WTC11 (cell line): ENCODE measurements at places on chromosomes 2 and 18.

GRCh38 chr2:143083636-143084035 lies 45.6 kb upstream of the ARHGAP15 start:
- no peak overlapping the region for H3K4me3 ChIP-seq
- DNase-seq: no peak
- no peaks in the 10 kb centered on the region for H3K27me3 ChIP-seq
- H3K27ac ChIP-seq: no peak overlapping the region
- H3K4me1 ChIP-seq: no peaks in the 10 kb centered on the region
- H3K36me3 ChIP-seq: no peaks in the 10 kb centered on the region

GRCh38 chr2:45102141-45102540 lies 92.9 kb upstream of the SIX2 start:
- H3K27ac ChIP-seq: no peak overlapping the region
- no peak overlapping the region for H3K4me3 ChIP-seq
- H3K27me3 ChIP-seq: no peaks in the 10 kb centered on the region
- H3K4me1 ChIP-seq: no peaks in the 10 kb centered on the region

- no peak for DNase-seq
- H3K27me3 ChIP-seq: no peaks in the 10 kb centered on the region
- peaks cover 49% of the 10 kb centered on the region for H3K4me1 ChIP-seq
- no peak overlapping the region for H3K27ac ChIP-seq
Measured at GRCh38 chr2:11551569-11552259, 17.9 kb downstream of the GREB1 start.

- no peaks in the 10 kb centered on the region for H3K36me3 ChIP-seq
- H3K27ac ChIP-seq: no peak overlapping the region
- DNase-seq: no peak
- peaks cover 5% of the 10 kb centered on the region; the same call in 1 of the 2 replicates for H3K4me1 ChIP-seq
- no peaks in the 10 kb centered on the region for H3K27me3 ChIP-seq
Measured at GRCh38 chr2:186941853-186942252, 92.9 kb upstream of the ZSWIM2 start.

GRCh38 chr2:219737270-219737691 lies 109.9 kb downstream of the SLC4A3 start:
- no peaks in the 10 kb centered on the region for H3K36me3 ChIP-seq
- H3K27me3 ChIP-seq: no peaks in the 10 kb centered on the region
- DNase-seq: no peak
- no peak overlapping the region for H3K4me3 ChIP-seq

DNA sequence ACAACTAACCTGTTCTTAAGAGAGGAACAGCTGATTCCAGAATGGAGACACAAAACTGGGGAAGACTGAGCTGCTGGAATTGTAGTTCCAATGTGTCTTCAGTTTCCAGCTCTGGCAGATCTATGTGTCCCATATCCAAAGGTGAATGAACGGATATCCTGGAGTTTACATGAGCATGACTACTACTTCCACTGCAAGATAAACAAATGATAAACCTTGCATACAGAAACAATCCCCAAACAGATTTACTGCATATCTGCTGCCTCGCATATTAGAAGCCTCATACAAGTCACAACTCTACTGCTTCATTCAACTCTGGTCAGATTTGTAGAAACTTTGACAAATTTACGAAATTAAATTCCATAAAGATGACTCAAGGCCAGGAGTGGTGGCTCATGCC lies 15.0 kb downstream of the RTTN start:
- H3K36me3 ChIP-seq: peaks cover 64% of the 10 kb centered on the region
- no peak overlapping the region for H3K4me3 ChIP-seq
- no peaks in the 10 kb centered on the region for H3K27me3 ChIP-seq
- no peaks in the 10 kb centered on the region for H3K4me1 ChIP-seq
- H3K27ac ChIP-seq: no peak overlapping the region

DNA sequence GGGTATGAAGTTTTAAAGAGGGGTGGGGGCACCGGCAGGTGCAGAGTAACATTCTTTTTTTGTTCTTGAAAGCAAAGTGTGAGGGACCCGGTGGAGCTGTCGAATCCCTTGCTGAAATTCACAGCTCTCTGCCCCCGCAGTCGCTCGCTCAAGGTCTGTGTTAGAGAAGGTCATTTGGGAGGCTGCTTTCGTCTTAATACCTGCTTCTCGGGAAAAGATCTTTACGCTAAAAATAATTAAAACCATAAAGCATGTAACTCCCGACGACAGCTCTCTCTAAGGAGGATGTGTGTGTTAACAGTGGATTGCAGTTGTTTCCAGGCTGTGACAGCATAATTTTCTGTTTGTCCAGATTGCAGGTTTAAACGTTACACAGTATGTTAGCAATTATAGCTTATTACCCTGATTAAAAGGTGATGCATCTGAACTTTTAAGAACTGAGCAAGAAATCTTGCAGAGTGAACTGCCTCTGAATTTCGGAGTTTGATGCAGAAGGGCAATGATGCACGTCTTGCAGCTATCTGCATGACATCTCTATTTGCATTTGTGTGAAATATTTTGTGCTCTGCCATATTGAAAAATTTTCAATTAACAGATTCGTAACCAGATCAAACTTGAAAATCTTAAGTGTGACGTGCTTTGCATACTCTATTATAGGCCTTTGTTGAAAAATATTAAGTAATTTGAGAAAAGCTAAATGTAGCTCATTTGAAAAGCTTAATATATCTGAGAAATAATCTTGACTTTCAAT lies 954 bp downstream of the RAPGEF4 start:
- H3K4me1 ChIP-seq: peaks cover 7% of the 10 kb centered on the region
- no peak overlapping the region for H3K27ac ChIP-seq
- H3K27me3 ChIP-seq: peaks cover 40% of the 10 kb centered on the region
- H3K36me3 ChIP-seq: no peaks in the 10 kb centered on the region
- no peak for DNase-seq

GRCh38 chr2:100969998-100970397 lies 32.1 kb upstream of the RPL31 start:
- H3K4me1 ChIP-seq: peaks cover 3% of the 10 kb centered on the region; the same call in 1 of the 2 replicates
- no peak overlapping the region for H3K27ac ChIP-seq
- no peaks in the 10 kb centered on the region for H3K36me3 ChIP-seq

GRCh38 chr2:212314680-212315079 lies 223.9 kb downstream of the ERBB4 start:
- no peak overlapping the region for H3K4me3 ChIP-seq
- H3K27ac ChIP-seq: no peak overlapping the region
- no peaks in the 10 kb centered on the region for H3K4me1 ChIP-seq
- no peaks in the 10 kb centered on the region for H3K36me3 ChIP-seq
- no peaks in the 10 kb centered on the region for H3K27me3 ChIP-seq
- no peak for DNase-seq

DNA sequence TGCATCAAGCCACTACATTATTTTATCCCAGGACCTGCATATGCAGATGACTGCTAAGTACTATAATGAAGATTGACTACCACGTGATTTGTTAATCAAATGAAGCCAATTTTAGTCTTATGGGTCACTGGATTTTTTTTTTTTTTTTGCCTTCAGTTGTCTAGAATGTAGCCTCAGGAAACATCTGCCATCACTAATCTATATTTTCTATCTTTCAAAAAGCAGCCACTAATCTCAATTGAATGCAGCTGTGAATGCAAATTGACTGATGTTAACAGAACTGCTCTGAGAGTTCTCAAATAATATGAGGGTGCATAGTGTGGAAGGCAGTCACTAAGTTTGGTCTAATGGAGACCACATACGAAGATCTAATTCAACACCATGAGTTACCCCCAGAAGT lies 106.3 kb downstream of the ABCA12 start:
- H3K4me3 ChIP-seq: no peak overlapping the region
- DNase-seq: no peak
- H3K4me1 ChIP-seq: peaks cover 9% of the 10 kb centered on the region

DNA sequence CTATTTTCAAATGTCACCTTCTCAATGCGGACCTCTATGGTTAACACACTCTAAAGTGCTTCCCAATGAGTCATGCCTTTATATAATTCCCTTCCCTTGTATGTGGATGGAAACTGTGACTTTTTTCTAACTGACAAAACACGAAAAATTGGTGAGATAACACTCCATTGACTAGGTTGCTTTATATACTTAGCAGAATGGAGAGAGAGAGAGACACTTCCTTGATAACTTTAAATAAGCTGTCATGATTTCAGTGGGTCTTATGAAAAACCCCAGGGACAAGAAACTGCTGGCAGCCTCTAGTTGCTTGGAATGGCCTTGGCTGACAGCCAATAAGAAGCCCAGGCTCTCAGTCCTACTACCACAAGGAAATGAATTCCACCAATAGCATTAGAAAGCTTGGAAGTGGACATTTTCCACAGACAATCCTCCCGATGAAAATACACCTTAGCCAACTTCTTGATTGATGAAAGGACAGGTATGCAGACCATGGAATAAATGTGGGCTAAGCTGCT lies 322.2 kb downstream of the ZNF804A start:
- H3K27ac ChIP-seq: no peak overlapping the region
- H3K4me1 ChIP-seq: no peaks in the 10 kb centered on the region
- DNase-seq: no peak
- no peaks in the 10 kb centered on the region for H3K36me3 ChIP-seq
- no peak overlapping the region for H3K4me3 ChIP-seq
- H3K27me3 ChIP-seq: no peaks in the 10 kb centered on the region

DNA sequence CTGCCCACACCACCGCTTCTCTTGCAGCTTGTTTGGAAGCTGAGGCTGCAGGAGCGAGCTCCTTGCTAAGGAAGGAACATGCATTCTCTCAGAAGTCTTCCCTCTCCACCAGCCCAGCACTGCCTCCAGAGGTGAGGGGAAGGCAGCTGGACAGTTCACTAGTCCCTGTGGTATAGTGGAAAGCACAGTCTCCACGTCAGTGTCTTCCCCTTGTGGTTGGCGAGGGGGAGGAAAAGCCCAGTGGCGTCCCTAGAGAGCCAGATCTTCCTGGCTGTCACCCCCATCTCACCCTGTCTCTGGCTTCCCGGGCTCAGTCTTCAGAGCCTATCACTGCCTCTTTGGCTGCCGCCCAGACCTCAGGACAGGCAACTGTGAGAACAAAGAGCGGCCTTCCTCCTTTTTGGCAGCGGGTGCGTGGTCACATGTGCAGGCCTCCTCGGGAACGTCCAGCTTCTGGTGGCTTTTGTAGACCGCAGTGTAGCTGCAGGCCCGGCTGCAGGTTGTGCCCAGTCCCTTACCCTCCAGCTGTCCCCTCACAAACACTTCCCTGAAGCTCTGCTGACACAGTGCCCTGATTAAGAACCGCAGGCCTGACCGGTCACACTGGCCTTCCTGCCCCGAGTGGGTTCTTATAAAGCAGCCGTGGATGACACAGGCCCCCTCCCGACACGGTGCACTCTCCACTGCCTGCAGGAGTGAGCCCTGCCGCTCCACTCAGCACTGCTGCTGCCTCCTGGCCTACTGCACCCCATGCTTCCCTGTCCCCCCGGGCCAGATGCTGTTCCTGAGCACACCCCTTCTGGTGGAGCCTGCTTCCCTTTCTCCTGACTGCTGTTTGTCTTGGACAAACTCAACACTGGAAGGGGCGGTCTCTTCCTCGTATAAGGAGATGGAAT lies 90.9 kb downstream of the RNF144A start:
- peaks cover 7% of the 10 kb centered on the region for H3K4me1 ChIP-seq
- H3K4me3 ChIP-seq: no peak overlapping the region
- no peaks in the 10 kb centered on the region; the same call in 1 of the 2 replicates for H3K27me3 ChIP-seq
- no peak for DNase-seq

- DNase-seq: no peak
- H3K27ac ChIP-seq: peak overlapping the region; percentile 100
- no peaks in the 10 kb centered on the region for H3K27me3 ChIP-seq
- H3K4me1 ChIP-seq: peaks cover 49% of the 10 kb centered on the region
- H3K36me3 ChIP-seq: peaks cover 33% of the 10 kb centered on the region
Measured at GRCh38 chr2:84969511-84970209, 1.3 kb upstream of the KCMF1 start.

DNA sequence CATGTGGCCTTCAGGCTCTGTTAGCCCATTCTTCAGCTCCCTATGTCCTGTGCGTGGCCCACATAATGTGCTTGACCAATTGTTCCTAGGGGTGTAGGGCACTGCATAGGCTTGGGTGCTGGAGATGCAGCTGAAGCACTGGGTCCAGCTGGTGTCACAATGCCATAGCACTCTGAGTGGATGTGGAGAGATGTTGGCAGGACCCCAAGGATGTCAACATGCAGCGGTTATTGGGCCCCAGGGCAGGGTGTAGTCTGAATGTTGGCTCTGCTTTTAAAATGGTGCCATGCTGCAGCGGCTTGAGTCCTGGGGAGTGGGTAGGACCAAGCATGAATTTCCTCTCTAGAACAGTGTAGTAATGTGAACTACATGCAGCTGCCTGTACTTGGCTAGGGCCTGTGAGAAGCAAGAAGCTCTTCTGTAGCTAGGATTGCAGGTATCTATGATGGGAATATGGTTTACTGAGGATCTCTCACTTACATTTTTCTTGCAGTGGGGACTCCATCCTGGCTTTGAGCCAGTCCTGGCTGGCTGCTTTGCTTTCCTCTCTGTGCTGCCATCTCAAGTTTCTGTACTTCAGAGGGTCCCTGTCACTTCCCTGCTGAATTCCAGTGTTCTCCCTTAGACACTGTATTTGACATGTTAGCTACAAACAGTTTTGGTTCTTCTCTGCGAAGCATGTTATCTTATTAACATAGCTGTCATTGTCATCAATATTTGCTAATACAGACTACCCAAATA lies 148.4 kb downstream of the CSRNP3 start:
- no peaks in the 10 kb centered on the region for H3K27me3 ChIP-seq
- H3K36me3 ChIP-seq: peaks cover 11% of the 10 kb centered on the region; the same call in 1 of the 2 replicates
- H3K27ac ChIP-seq: no peak overlapping the region
- DNase-seq: no peak
- no peak overlapping the region for H3K4me3 ChIP-seq
- H3K4me1 ChIP-seq: peaks cover 18% of the 10 kb centered on the region

- H3K4me3 ChIP-seq: no peak overlapping the region
- DNase-seq: no peak
- H3K27me3 ChIP-seq: no peaks in the 10 kb centered on the region
- H3K27ac ChIP-seq: no peak overlapping the region
- H3K4me1 ChIP-seq: peaks cover 5% of the 10 kb centered on the region
- H3K36me3 ChIP-seq: no peaks in the 10 kb centered on the region
Measured at GRCh38 chr18:55114876-55115275, 155.6 kb upstream of the CCDC68 start.

GRCh38 chr2:144414324-144414845 lies 105.5 kb downstream of the ZEB2 start:
- no peak overlapping the region for H3K27ac ChIP-seq
- DNase-seq: no peak
- H3K4me1 ChIP-seq: peaks cover 12% of the 10 kb centered on the region
- no peaks in the 10 kb centered on the region for H3K36me3 ChIP-seq
- H3K27me3 ChIP-seq: no peaks in the 10 kb centered on the region

- H3K36me3 ChIP-seq: no peaks in the 10 kb centered on the region
- H3K27me3 ChIP-seq: no peaks in the 10 kb centered on the region
- DNase-seq: no peak
- no peak overlapping the region for H3K4me3 ChIP-seq
- H3K4me1 ChIP-seq: 0 out of 2 replicates have a peak, but pooled peaks cover 4% of the 10 kb centered on the region
- H3K27ac ChIP-seq: peak overlapping the region; percentile 57; the same call in 1 of the 2 replicates
Measured at GRCh38 chr18:48592540-48593171, 53.8 kb downstream of the CTIF start.

- H3K36me3 ChIP-seq: no peaks in the 10 kb centered on the region
- no peaks in the 10 kb centered on the region for H3K27me3 ChIP-seq
- no peak overlapping the region for H3K27ac ChIP-seq
- H3K4me3 ChIP-seq: no peak overlapping the region
- peaks cover 60% of the 10 kb centered on the region for H3K4me1 ChIP-seq
- no peak for DNase-seq
Measured at GRCh38 chr2:39512434-39512935, 75.4 kb upstream of the MAP4K3 start.

- H3K4me1 ChIP-seq: peaks cover 64% of the 10 kb centered on the region
- no peak for DNase-seq
- H3K27ac ChIP-seq: peak overlapping the region; percentile 36; the same call in 1 of the 2 replicates
- no peaks in the 10 kb centered on the region for H3K27me3 ChIP-seq
- no peaks in the 10 kb centered on the region for H3K36me3 ChIP-seq
Measured at GRCh38 chr2:235677937-235678336, 184.1 kb downstream of the AGAP1 start.

GRCh38 chr2:113996671-113997594 lies 107.0 kb downstream of the ACTR3 start:
- peaks cover 4% of the 10 kb centered on the region; the same call in 1 of the 2 replicates for H3K27me3 ChIP-seq
- H3K36me3 ChIP-seq: peaks cover 29% of the 10 kb centered on the region
- H3K27ac ChIP-seq: no peak overlapping the region
- no peaks in the 10 kb centered on the region for H3K4me1 ChIP-seq
- no peak for DNase-seq
